ENCODE measurements at places on chromosomes 16 and 17. TPM values are rescaled to one million over a fixed set of nuclear protein-coding genes. Genes with fewer than 3 reads are reported as not detected.

GRCh38 chr16:28609631-28610594 lies at the start of gene SULT1A1:
SULT1A1 (minus strand) TSS chr16:28610044; CDS start chr16:28608855, 1,189 bp downstream.
- H3K36me3 ChIP-seq = no peaks in the 10 kb centered on the region
- H3K4me3 ChIP-seq = peak within 1 kb of the TSS; percentile 57
- H3K27me3 ChIP-seq = no peaks in the 10 kb centered on the region
- no peak within 1 kb of the TSS for H3K27ac ChIP-seq

DNA sequence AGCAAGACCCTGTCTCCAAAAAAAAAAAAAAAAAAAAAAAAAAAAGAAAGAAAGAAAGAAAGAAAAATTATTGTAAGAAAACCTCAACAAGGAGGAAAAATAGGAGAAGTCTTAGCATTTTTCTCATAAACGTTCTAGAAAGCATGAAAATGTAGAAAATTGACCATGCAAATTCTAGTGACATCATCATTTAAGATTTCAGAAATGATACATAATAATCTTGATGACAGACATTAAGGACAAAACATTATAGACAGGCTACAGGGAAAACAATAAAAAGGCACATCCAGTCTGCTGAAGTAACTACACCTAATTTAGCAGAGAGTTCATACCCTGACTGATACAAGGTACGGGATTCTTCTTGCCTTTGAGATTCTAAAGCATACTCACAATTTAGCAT lies 21.9 kb downstream of the MED13 start:
- no peaks in the 10 kb centered on the region for H3K36me3 ChIP-seq
- peaks cover 4% of the 10 kb centered on the region for H3K4me1 ChIP-seq
- no peak overlapping the region for H3K4me3 ChIP-seq
- H3K27me3 ChIP-seq = no peaks in the 10 kb centered on the region
- no peak overlapping the region for H3K27ac ChIP-seq
- no peak for DNase-seq

- no peak overlapping the region for H3K4me3 ChIP-seq
- H3K27me3 ChIP-seq = no peaks in the 10 kb centered on the region
- no peak for DNase-seq
- H3K27ac ChIP-seq = no peak overlapping the region
- no peaks in the 10 kb centered on the region for H3K4me1 ChIP-seq
These were observed 45.6 kb downstream of the TBC1D26 start for GRCh38 chr17:15777717-15778116.

- H3K4me1 ChIP-seq = peaks cover 13% of the 10 kb centered on the region
- H3K4me3 ChIP-seq = no peak overlapping the region
- H3K27me3 ChIP-seq = no peaks in the 10 kb centered on the region
- H3K27ac ChIP-seq = peak overlapping the region; percentile 66
These were observed 4.6 kb upstream of the ICAM2 start for GRCh38 chr17:64024781-64025731.

GRCh38 chr17:933312-934073 lies 46.1 kb downstream of the NXN start:
- no peak for DNase-seq
- no peak overlapping the region for H3K4me3 ChIP-seq
- H3K36me3 ChIP-seq = no peaks in the 10 kb centered on the region
- H3K27me3 ChIP-seq = no peaks in the 10 kb centered on the region
- no peaks in the 10 kb centered on the region for H3K4me1 ChIP-seq

GRCh38 chr17:75976175-75976848 lies 2.7 kb downstream of the ACOX1 start:
- H3K27me3 ChIP-seq = no peaks in the 10 kb centered on the region
- DNase-seq = no peak
- no peaks in the 10 kb centered on the region for H3K36me3 ChIP-seq
- H3K27ac ChIP-seq = peak overlapping the region; percentile 75
- H3K4me1 ChIP-seq = peaks cover 49% of the 10 kb centered on the region
- peak overlapping the region; percentile 96 for H3K4me3 ChIP-seq

DNA sequence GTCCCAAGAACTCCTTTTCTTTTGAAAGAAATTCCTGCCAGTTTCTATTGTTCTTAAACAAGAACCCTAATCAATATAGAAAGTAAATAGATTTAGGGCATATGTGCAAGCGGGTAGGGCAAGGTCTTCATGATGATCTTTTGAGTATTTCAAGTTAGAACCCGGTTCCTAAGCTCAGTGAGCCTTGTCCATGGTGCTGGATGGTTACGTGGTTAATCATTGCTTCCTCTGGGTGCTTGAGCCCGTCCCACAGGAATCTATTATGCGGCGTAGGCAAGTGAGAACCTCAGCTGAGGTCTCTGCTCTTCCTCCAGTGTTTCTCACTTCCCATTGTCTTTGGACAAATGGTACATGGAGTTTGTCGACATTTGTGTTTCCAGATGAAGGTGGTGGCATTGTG lies 580.8 kb upstream of the EEF2KMT start:
- H3K27ac ChIP-seq = no peak overlapping the region
- H3K4me3 ChIP-seq = no peak overlapping the region
- no peak for DNase-seq
- H3K4me1 ChIP-seq = no peaks in the 10 kb centered on the region
- H3K27me3 ChIP-seq = no peaks in the 10 kb centered on the region
- H3K36me3 ChIP-seq = no peaks in the 10 kb centered on the region

DNA sequence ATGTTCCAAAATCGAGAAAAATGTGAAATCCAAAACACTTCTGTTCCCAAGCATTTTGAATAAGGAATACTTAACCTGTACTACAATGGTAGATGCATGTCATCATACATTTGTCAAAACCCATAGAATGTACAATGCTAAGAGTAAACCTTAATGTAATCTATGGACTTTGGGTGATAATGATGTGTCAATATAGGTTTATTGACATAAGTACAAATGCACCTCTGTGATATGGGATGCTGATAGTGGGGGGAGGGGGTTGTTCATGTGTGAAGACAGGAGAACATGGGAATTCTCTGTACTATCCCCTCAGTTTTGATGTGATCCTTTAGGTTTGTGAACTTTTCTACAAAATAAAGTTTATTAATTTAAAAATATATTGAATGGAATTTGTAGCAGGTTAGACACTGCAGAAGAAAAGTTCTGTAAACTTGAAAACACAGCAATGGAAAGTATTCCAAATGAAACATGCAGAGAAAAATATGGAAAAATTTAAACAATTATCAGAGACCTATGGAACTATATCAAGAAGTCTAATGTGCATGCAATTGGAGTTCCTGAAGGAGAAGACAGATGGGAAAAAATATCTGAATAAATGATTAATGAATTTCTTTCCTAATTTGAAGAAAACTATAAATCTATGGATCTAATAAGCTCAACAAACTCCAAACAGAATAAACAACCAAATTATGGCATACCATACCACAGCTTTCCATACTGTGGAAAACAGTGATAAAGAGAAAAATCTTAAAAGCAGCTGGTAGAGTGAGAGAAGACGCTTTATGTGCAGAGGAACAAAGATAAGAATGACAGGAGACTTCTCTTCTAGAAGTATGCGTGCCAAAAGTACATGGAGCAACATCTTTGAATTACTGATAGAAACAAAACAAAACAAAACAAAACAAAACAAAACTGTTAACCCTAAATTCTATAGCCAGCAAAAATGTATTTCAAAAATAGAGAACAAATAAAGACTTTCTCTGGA lies 34.7 kb upstream of the MSI2 start:
- H3K4me3 ChIP-seq = no peak overlapping the region
- DNase-seq = no peak
- H3K27me3 ChIP-seq = no peaks in the 10 kb centered on the region
- H3K4me1 ChIP-seq = no peaks in the 10 kb centered on the region

DNA sequence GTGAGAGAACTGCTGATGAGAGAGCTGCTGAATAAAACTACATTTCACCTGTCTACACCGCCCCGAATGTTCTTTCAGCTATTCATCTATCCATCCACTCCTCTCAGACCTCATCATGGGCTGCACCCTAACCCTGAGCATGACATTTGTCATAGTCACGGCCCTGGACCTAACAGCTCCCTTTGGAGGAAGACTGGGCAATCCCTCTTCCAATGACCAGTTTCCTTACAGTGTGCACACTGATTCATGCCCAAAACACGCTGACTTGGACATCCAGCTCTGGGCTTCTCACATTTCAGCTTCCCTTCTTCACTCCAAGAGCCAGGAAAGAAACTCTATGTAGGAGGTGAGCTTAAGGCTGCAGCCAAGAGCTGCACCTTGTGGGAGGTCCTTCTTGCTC lies 41.8 kb upstream of the ARL4D start:
- H3K4me3 ChIP-seq = no peak overlapping the region
- DNase-seq = no peak
- H3K27me3 ChIP-seq = no peaks in the 10 kb centered on the region

DNA sequence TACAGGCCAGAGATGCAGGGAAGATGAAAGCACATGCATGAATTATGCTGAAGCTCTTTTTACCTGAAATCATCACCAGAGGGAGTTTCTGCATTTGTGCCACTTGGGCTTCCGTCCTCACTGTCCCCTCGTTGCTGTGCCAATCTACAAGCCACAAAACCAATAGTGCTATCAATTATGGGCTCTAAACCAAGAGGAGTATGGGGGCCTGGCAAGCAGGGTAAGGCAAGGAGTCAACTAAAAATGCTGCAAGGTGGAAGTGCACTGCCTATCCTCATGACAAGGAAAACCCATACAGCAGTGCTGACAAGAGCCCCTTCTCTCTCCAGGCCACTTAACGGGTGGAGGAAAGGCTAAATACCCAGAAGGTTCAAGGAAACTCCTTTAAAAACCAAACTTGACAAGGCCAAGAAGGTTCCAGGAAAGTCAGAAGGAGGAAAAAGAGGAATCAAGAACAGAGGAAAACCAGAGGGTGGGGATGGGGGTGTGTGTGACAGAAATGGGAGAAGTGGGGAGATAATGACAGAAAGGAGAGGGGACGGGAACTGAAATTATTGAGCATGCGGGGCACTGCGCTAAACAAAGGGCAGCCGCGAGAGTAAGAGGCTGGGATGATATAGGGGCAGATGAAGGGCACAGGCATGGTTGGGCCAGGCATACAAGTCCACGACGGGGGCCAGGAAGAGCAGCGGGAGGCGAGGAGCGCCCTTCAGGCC lies 674 bp downstream of the C17orf75 start:
- H3K36me3 ChIP-seq = peaks cover 29% of the 10 kb centered on the region
- peak overlapping the region; percentile 84 for H3K4me3 ChIP-seq
- H3K27ac ChIP-seq = peak overlapping the region; percentile 81

DNA sequence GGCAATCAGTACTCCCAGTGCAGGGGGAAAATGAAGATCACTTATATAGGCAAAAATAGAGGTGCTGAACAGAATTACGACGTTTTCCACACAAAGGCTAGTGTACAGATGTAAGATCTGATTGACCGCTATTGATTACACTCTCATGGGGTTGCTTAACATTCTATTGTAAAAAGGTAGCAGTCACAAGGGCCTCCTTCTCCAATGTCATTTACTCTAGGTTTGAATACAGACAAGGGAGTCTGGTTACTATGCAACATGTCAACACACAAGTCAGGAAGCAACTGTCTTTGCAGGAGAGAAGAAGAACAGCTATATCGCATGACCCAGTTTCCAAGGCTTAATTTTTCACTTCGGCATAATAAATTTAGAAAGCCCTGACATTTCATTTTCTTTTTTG lies 7.9 kb downstream of the KRT37 start:
- no peak for DNase-seq
- no peak overlapping the region for H3K27ac ChIP-seq
- no peaks in the 10 kb centered on the region for H3K36me3 ChIP-seq
- no peak overlapping the region for H3K4me3 ChIP-seq

DNA sequence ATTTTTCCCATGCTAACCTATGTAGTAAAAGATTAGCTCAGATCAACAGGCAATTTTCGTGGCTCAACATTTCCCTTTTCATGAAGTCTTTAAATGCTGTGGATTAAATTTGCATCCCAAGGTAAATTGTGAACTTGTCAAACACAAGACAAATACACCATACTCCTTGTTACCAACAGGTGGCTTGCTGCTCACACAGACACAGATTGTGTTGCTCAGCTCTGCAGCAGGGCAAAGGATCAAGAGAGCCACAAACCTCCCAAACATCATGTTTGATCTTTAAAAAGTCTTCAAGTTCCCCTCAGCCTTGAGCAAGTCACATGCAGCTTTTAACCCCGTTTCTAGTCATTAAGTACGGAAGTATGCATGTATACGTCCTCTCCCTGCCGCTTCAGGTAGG lies 119.6 kb upstream of the CNTNAP4 start:
- H3K27me3 ChIP-seq = no peaks in the 10 kb centered on the region
- H3K4me3 ChIP-seq = no peak overlapping the region
- no peak for DNase-seq
- no peaks in the 10 kb centered on the region for H3K4me1 ChIP-seq
- H3K27ac ChIP-seq = no peak overlapping the region

- H3K4me1 ChIP-seq = no peaks in the 10 kb centered on the region
- DNase-seq = no peak
- H3K4me3 ChIP-seq = no peak overlapping the region
- no peaks in the 10 kb centered on the region for H3K36me3 ChIP-seq
These were observed 815 bp downstream of the KRT35 start for GRCh38 chr17:41480136-41480535.

DNA sequence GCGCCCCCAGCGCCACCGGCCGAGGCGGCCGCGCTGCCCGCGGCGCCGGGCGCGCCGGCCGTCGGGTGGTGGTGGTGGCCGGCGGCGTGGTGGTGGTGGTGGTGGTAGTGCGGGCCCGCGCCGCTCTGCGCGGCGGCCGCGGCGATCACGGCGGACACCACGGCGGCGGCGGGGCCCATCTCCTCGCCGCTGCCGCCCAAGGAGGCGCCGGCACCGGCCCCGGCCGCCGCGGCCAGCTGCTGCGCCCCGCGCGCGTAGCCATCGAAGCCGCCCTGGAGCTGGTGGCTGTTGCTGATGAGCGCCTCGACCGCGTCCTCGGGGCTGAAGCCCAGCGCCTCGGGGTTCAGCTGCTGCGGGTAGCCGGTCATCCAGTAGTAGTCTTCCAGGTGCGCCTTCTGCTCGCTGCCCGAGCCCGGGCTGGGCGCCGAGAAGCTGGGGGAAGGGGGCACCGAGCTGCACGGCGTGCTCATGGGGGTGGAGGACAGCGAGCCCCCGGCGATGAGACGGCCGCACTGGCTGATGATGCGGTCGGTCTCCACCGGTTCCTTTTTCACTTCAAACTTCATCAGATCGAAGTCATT lies 1.2 kb downstream of the MAF start:
- no peaks in the 10 kb centered on the region for H3K27me3 ChIP-seq
- DNase-seq = peak; percentile 54
- H3K27ac ChIP-seq = peak overlapping the region; percentile 92
- H3K4me1 ChIP-seq = peaks cover 4% of the 10 kb centered on the region

- no peaks in the 10 kb centered on the region for H3K36me3 ChIP-seq
- DNase-seq = no peak
- H3K27me3 ChIP-seq = no peaks in the 10 kb centered on the region
- no peak overlapping the region for H3K27ac ChIP-seq
These were observed 70.7 kb upstream of the GNAO1 start for GRCh38 chr16:56120447-56121155.

Gene ANKRD40CL
- total RNA-seq = 131 TPM

Gene UNC13D
- total RNA-seq = 8.4 TPM

Gene KRTAP4-12
- not detected for total RNA-seq

Data from Peyer's patch (tissue), 4 donors.